ENCODE measurements at places on chromosomes 4 and X.

- DNase-seq = no peak
These were observed 12.2 kb downstream of the CENPC start for GRCh38 chr4:67533112-67533511.

DNA sequence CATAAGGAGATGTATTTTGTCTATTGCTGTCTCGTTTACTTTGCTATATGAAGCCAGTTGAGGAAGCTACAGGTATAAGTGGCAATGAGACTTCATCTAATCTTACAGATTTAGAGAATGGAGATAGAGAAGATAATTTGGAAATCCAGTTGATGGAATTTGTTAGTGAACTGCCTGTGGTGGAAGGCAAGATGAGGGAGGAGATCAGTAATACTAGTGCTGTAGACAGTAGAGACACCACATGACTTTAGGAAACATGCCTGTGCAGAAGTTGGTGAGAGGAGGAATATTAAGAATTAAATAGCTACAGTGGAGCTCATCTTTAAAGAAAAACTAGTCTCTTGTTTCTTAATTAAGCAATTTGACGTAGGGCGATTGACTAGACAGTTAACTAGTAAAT lies 51.3 kb downstream of the RBPJ start:
- no peak for DNase-seq

GRCh38 chr4:185679523-185679922 lies 132.5 kb downstream of the SORBS2 start:
- DNase-seq = no peak

GRCh38 chr4:38373375-38373774 lies 290.6 kb upstream of the KLF3 start:
- no peak for DNase-seq

DNA sequence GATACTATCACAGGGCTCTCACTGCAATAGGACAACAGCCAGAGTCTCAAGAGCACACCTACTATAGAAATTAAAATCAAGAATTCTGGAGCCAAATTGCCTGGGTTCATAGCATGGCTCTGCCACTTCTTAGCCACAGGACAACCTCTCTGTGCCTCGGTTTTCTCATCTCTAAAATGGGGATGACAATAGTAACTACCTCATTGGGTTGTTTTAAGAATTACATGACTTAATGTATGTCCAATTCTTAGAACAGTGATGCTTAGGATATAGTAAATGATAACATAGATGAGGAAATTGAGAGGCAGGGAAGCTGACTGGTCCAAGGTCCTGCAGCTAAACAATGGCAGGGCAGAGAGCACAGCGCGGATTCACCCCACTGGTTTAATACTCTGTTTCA lies 11.0 kb upstream of the ODAPH start:
- no peak for DNase-seq

- no peak for DNase-seq
These were observed 8.0 kb downstream of the IGFBP7 start for GRCh38 chr4:57102050-57102624.

DNA sequence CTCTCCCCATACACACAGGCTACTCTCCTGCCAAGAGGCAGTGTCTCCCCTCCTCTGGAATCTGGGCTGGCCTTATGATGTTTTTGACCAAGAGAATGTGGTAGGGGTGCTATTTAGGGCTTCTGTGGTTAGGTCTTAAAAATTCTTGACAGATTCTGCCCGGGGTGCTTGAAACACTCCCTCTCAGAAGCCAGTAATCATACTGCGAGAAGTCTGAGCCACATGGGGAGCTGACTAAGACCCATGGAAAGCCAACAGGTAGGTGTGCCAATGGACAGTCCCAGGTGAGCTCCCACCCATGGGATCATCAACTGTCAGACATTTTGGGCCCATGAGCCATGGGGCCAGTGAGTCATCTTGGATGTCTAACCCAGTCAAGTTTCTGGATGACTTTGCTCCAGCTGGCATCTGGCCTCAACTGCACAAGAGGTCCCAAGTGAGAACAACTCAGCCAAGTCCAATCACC lies 315.7 kb downstream of the FBXW7 start:
- no peak for DNase-seq
